ENCODE measurements at places on chromosomes 5 and 9.

DNA sequence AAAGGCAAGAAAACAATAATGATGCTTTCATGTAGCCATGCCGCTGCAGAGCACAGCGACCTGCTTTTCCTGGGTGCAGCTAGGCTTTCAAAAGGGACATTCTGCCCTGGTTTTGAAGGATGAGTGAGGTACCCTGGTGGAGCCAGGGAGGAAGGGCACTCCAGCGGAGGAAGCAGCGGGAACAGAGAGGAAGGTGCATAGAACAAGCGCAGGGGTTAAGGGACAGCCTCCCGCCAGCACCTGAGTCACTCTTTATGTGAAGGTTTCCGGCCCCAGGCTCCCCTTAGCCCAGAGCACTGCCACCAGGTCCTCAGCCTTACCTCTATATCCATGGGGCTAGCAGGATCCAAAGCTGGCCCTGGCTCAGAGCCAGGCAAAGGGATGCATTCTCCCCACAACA, 221.1 kb downstream of the CDK5RAP2 start:
- no peak for DNase-seq

- no peak for DNase-seq
These were observed 68.7 kb downstream of the RETREG1 start for GRCh38 chr5:16548115-16548514.

DNA sequence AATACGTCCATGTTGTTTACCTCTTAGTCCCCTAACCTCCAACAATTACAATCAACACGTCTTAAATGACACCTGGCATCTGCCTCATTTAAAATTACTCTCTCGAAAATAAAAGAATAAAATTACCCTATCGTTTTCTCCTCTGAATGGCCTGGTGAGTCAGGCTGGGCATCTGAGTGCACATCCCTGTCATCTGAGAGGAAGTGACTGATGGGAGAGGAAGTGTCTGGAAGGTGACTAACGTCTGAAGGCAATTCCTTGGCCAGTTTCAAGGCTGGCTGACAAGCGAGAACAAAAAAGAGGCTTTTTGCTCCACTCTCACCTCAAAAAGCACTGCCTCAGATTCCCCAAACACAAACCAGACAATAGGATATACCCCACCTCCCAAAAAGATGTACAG, 57.7 kb downstream of the MAPKAP1 start:
- DNase-seq: no peak

DNA sequence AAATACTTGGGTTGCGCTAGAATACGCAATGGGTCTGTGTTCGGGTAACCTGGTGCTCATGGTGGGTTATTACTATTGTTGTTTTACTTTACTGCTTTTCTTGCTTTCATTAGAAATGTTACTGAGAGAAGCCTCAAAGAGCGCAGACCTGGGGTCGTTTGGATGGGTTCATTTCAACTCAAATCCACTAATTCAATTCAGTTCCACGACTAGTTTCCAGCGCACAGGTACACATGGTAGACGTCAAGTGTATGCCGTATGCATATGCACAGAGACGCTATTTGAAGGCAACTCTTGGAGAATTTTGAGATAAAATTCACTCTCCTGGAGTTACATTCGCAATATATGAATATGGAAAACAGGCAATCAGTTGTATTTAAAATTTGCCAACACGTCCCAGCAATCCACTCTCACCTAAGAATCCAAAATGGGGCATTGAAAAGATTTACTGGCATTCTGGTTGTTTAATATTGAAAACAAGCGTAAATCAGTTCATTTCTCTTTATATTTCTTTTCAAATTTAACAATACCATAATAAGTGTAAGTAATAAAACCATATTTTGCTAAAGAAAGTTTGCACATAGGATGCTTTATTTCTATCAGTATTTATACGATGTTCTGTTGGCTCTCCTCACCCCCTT, 4.4 kb upstream of the PAX5 start:
- no peak for DNase-seq

GRCh38 chr9:16211946-16212345, 658.5 kb downstream of the BNC2 start:
- DNase-seq: no peak

DNA sequence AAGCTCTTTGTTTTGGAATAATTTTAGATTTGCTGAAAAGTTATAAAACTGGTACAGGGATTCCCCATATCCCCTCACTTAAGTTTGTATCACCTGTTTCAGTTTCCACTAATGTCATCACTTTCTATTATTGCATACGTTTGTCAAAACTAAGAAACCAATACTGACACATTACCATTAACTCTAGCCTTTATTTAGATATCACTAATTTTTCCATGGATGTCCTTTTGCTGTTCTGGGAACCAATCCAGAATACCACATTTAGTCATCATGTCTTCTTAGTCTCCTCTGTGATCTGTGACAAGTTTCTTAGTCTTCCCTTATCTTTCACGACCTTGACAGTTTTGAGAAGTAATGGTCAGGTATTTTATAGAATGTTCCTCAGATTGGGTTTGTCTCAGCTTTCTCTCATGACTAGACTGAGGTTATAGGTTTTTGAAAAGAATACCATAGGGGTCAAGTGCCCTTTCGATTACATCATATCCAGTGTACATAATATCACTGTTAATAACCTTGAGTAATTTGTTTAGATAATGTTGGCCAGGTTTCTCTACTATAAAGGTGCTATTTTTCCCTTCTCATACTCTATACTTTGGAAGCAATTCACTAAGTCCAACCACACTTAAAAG, 51.9 kb upstream of the NMUR2 start:
- DNase-seq: no peak

DNA sequence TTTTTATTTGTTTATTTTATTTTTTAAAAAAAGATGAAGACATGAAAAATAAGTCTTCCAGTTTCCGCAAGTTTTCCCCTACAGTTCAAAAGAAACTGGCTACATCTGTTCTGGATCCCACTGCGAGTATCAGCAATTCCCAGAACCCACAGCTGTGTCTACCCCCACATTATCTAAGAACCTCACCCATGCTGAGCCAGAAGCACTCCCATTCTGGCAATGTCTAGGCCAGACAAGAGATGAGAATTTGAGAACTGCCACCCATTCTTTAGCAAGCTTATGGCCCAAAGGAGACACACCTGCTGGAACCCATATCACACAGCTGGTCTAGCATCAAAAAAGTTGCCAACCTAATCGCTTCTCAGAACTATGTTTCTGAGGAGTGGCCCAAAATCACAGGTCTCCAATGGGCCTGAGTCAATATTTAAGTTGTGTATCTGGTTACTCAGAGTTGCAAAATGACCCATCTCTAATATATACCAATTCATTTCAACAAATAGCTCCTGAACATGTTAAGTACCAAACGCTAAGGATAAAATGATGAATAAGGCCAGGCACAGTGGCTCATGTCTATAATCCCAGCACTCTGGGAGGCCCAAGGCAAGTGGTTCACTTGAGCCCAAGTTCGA, 27.1 kb downstream of the MTMR12 start:
- no peak for DNase-seq

GRCh38 chr9:124513376-124513994, 6.3 kb upstream of the NR5A1 start:
- no peak for DNase-seq

DNA sequence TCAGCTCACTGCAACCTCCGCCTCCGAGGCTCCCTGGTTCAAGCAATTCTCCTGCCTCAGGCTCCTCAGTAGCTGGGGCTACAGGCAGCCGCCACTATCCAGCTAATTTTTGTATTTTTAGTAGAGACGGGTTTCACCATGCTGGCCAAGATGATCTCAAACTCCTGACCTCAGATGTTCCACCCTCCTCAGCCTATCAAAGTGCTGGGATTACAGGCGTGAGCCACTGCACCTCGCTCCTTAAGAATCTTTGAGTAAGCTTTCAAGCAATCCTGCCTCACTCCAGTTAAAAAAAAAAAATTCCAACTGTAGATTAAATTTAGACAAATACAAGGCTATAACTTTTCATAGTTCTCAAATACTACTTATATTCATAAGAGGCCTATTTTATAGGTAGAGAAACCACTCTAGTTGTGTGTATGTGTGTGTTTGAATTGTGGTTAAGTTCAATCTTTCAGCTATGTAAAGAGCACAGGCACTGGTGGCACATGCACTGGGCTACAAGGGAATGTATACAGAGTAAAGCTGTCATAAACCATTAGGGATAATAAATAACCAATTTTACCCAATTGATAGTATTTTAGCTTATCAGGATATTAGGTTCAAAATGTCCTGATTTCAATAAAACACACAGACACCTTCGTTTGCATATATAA, 50.6 kb upstream of the RAPGEF6 start:
- DNase-seq: no peak

- no peak for DNase-seq
These were observed 5.6 kb downstream of the FER start for GRCh38 chr5:108753331-108753730.

- no peak for DNase-seq
These were observed 53.0 kb upstream of the C6 start for GRCh38 chr5:41266377-41266776.

DNA sequence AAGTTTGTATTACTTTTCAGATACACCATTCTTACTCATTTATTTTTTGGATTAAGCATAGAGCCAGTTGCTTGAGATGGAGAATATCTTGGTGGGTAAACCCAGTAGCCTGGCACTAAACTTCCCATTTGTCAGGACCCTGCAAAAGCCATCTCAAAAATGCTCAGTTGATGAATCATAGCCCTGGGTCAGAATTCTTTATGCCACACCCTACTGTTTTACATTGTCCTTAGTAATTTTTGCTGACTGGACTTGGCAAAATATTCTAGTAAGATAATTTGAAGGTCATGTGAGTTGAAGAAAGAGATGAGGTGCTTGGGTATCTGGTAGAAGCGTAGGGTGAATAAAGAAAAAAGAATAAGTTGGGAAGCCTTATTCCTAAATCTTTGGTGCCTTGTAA, 50.7 kb downstream of the C7 start:
- no peak for DNase-seq

DNA sequence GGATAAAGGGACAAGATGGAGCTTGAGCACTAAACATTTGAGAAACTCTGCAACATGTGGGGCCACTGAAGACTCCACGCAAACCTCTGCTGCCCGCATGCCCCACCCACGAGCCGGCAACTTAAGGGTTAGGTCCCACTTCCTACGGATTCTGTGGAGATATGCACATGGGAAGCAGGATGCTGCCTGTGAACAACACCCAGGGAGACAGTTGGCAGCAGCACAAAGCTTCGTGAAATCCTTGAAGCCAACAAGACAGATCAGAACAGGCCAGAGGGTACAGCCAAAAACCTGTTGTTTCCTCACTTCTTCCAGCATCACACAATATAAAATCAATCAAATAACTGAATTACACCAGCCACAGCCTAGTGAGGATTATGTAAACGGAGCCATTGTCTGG, 270.4 kb downstream of the ENC1 start:
- DNase-seq: no peak

GRCh38 chr9:131651160-131651559, 88.7 kb downstream of the RAPGEF1 start:
- DNase-seq: no peak

GRCh38 chr5:139749242-139749641, 46.4 kb upstream of the PSD2 start:
- no peak for DNase-seq

Data from T-helper 9 cell (primary cell).